ENCODE measurements at places on chromosomes 16 and 17. TPM values are rescaled to one million over a fixed set of nuclear protein-coding genes. Genes with fewer than 3 reads are reported as not detected.

The RAB37 gene
- total RNA-seq, result 0.87 TPM

The HAS3 gene
- 0.90 TPM for total RNA-seq

The ZG16B gene
- not detected for total RNA-seq

The ST6GALNAC1 gene
- 2.4 TPM for total RNA-seq

The NDUFB10 gene
- 134 TPM for total RNA-seq

The FBXO39 gene
- total RNA-seq, result not detected

The SCNN1B gene
- 2.7 TPM for total RNA-seq

The NUP93 gene
- 27.6 TPM for total RNA-seq

DNA sequence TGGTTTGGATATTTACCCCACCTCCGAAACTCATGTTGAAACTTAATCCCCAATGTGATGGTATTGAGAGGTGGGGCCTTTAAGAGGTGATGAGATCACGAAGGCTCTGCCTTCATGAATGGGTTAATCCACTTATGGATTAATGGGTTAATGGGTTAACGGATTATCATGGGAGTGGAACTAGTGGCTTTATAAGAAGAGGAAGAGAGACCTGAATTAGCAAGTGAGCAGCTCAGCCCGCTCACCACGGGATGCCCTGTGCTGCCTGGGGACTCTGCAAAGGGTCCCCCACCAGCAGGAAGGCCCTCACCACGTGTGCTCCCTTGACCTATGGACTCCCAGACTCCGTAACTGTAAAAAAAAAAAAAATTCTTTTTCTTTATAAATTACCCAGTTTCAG is 16.5 kb upstream of the GPRC5B start:
- no peaks in the 10 kb centered on the region for H3K27me3 ChIP-seq
- no peaks in the 10 kb centered on the region for H3K4me1 ChIP-seq
- no peaks in the 10 kb centered on the region for H3K36me3 ChIP-seq
- H3K27ac ChIP-seq, result no peak overlapping the region
- DNase-seq, result no peak

GRCh38 chr16:1488054-1488601 is 616 bp downstream of the PTX4 start:
- DNase-seq, result no peak
- no peak overlapping the region for H3K4me3 ChIP-seq
- H3K27me3 ChIP-seq, result no peaks in the 10 kb centered on the region
- no peaks in the 10 kb centered on the region for H3K36me3 ChIP-seq

GRCh38 chr17:7590743-7591142 is 849 bp upstream of the SOX15 start:
- H3K4me1 ChIP-seq, result peaks cover 4% of the 10 kb centered on the region
- H3K36me3 ChIP-seq, result peaks cover 70% of the 10 kb centered on the region
- no peaks in the 10 kb centered on the region for H3K27me3 ChIP-seq

- no peak overlapping the region for H3K27ac ChIP-seq
- no peak overlapping the region for H3K4me3 ChIP-seq
- DNase-seq, result no peak
- H3K4me1 ChIP-seq, result peaks cover 13% of the 10 kb centered on the region
- no peaks in the 10 kb centered on the region for H3K27me3 ChIP-seq
- H3K36me3 ChIP-seq, result peaks cover 4% of the 10 kb centered on the region
Measured at GRCh38 chr17:44074911-44075285, 4.4 kb downstream of the G6PC3 start.

GRCh38 chr16:31421587-31421986 is 6.6 kb downstream of the COX6A2 start:
- no peaks in the 10 kb centered on the region for H3K36me3 ChIP-seq
- no peak for DNase-seq
- no peaks in the 10 kb centered on the region for H3K27me3 ChIP-seq
- no peak overlapping the region for H3K27ac ChIP-seq

GRCh38 chr16:6946106-6946505 is 386.5 kb upstream of the RBFOX1 start:
- no peaks in the 10 kb centered on the region for H3K27me3 ChIP-seq
- no peak overlapping the region for H3K27ac ChIP-seq
- no peak overlapping the region for H3K4me3 ChIP-seq
- H3K4me1 ChIP-seq, result no peaks in the 10 kb centered on the region
- DNase-seq, result no peak

GRCh38 chr17:3667366-3668278 is 756 bp downstream of the TAX1BP3 start:
- no peaks in the 10 kb centered on the region for H3K27me3 ChIP-seq
- H3K36me3 ChIP-seq, result no peaks in the 10 kb centered on the region
- peaks cover 51% of the 10 kb centered on the region for H3K4me1 ChIP-seq

- DNase-seq, result no peak
- H3K36me3 ChIP-seq, result no peaks in the 10 kb centered on the region
- H3K4me1 ChIP-seq, result peaks cover 6% of the 10 kb centered on the region
- H3K27ac ChIP-seq, result no peak overlapping the region
- H3K4me3 ChIP-seq, result no peak overlapping the region
Measured at GRCh38 chr17:32755045-32755805, 121.7 kb downstream of the MYO1D start.

DNA sequence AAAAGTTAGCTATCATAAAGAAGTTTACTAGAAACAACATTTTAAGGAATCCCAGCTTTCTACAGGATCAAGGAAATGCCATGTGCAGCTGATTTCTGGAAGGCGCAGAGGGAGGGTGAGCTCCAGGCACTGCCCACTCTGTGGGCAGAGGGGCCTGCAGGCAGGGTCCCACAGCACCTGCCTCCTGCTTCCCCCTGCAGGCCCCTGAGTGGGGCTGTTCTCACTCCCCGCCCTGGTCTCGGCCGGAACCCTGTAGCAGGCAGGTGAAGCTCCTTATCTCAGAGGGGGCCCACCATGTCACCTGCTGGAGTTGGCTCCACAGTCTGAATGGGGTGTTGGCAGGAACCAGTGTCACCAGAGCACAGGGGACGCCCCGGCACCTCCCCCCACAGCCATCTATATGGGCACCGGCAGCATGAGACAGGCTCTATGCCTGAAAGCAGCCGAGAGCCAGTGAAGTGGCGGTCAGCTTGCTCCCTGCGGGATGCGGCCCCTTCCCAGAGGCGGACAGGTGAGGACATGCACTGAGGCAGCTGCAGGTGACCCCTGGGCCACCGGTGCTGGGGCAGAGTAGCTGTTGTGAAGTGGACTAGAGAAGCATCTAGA is 47.6 kb upstream of the FASN start:
- H3K4me1 ChIP-seq, result no peaks in the 10 kb centered on the region
- peaks cover 22% of the 10 kb centered on the region for H3K36me3 ChIP-seq

DNA sequence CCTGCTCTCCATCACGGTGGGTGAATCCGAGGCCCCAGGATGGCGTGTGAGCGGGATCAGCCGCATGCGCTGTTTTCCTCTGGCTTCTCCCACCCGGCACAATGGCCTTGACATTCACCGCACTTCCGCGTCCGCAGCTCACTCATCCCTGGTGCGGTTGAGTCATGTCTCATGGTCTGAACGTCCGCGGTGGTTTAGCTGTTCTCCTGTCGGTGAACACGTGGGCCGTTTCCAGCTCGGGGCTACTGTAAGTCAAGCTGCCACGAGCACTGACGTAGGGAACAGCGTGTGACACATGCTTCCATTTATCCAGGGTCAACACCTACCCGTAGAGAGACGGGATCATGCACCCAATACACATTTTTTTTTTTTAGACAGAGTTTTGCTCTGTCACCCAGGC is 15.3 kb upstream of the CACNA1H start:
- no peaks in the 10 kb centered on the region for H3K36me3 ChIP-seq
- H3K27ac ChIP-seq, result no peak overlapping the region
- no peaks in the 10 kb centered on the region for H3K4me1 ChIP-seq
- H3K4me3 ChIP-seq, result no peak overlapping the region
- no peaks in the 10 kb centered on the region for H3K27me3 ChIP-seq

DNA sequence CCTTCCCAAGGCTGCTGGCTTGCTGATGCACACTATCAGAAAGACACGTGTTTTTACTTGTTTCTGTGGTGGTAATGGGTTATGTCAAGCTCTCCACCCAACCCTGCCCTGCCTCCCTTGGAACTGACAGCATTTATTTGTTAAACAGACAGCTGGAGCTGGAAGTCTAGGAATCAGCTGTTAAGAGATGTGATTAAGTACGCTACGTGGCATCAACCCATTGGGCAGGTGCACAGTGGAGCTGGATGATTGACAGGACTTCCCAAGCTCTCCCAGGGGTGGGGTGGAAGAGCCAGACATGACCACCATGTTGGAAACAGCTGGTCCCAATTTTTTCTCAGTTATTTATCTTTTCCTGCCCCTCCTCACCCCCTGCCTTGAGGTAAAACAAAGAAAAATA is 49.4 kb downstream of the ADAMTS18 start:
- no peaks in the 10 kb centered on the region for H3K27me3 ChIP-seq
- H3K4me1 ChIP-seq, result no peaks in the 10 kb centered on the region
- H3K27ac ChIP-seq, result no peak overlapping the region
- H3K4me3 ChIP-seq, result no peak overlapping the region

DNA sequence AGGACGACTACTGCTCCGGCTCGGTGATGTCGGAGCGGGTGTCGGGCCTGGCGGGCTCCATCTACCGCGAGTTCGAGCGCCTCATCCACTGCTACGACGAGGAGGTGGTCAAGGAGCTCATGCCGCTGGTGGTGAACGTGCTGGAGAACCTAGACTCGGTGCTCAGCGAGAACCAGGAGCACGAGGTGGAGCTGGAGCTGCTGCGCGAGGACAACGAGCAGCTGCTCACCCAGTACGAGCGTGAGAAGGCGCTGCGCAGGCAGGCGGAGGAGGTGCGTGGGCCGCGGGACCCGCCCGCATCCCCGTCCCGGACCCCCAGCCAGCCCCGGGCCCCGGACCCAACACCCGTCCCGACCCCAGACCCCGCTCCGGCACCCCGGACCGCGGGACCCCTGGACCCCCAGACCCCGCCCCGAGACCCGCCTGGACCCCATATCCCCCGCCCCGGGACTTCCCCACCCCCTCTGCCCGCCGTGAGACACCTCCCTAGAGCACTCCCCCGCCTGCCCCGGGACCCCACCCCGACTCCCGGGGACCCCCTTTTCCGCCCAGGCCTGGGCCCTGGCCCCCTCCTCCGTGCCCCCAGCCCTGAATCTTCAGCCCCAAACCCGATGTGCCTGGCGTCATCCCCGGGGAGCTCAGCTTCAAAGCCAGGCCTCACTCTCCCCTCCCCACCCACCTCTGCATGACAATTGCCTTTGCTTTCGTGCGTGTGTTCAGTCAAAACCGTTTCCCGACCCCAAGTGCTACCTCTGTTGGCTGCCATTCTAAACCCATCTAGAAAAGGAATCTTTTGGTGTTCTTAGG is 594 bp downstream of the MAPK8IP3 start:
- DNase-seq, result no peak
- peak overlapping the region; percentile 87 for H3K27ac ChIP-seq
- no peaks in the 10 kb centered on the region for H3K36me3 ChIP-seq
- no peaks in the 10 kb centered on the region for H3K27me3 ChIP-seq

DNA sequence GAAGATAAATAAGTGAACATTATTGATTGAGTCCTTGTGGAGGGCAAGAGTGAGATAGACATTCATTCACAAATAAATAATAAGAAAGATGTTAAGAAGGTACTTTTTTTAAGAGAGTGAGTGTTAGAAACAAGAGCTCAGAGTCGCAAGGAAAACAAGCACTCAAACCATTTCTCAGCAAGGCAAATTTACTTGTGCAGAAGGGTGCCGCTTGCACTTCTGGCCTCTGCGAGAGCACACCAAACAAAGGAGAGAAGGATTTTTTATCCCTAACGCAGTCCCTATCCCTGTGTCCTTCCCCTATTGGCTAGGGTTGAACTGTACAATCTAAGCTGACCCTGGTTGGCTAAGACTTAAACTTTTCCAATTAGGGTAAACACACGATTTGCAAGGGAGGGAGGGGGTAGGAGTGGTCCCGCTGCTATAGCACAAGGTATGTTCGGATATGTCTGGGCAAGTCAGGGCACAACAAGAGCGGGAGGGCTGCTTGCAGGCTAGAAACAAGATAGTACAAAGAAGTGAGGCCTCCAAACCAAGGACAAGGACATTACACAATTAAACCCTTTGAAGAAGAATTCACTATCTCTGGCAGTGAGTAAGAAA is 156.2 kb downstream of the PPM1E start:
- H3K27me3 ChIP-seq, result no peaks in the 10 kb centered on the region
- no peak overlapping the region for H3K4me3 ChIP-seq
- no peaks in the 10 kb centered on the region for H3K4me1 ChIP-seq

DNA sequence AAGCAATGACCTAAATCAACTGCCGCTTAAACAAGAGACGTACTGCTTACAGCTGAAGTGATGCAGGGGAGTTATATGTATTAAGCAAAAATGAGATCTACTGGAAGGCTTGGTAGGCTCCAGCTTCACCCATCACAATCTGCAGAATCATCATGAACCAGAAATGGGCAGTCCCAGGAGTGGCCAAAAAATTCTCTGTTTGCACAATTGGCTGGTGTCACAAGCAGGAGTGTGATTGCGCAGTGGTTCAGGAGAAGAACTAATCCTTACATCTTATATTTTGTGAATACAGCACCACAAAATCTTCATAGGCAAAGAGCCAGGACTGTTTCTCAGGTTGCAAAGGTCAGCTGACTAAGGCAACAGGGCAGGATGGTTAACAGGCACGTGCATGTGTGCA is 75.9 kb downstream of the CES1 start:
- no peak overlapping the region for H3K27ac ChIP-seq
- peaks cover 7% of the 10 kb centered on the region for H3K4me1 ChIP-seq
- no peaks in the 10 kb centered on the region for H3K36me3 ChIP-seq
- no peak overlapping the region for H3K4me3 ChIP-seq

Measured in tibial nerve (tissue), 4 donors.